ENCODE measurements at places on chromosomes 3 and 15. TPM values are rescaled to one million over a fixed set of nuclear protein-coding genes. Genes with fewer than 3 reads are reported as not detected.

Gene FHIT
- total RNA-seq = 40.6 TPM

Gene POPDC2
- 2.6 TPM for total RNA-seq

Gene DNAJC19
- total RNA-seq = 45.0 TPM

Gene GOLGA6L7
- total RNA-seq = not detected

Gene KCNAB1
- total RNA-seq = not detected

Gene PPP1R14D
- total RNA-seq = not detected

Gene FETUB
- total RNA-seq = not detected

Gene SYNM
- total RNA-seq = 0.68 TPM

Gene IFT80
- 26.7 TPM for total RNA-seq

Gene ADPGK
- 79.9 TPM for total RNA-seq

Gene SQOR
- total RNA-seq = 92.6 TPM

Gene ENTPD3
- total RNA-seq = not detected

Data from T-helper 2 cell treated with Interferon-gamma antibody and Interleukin-4, amounts not matched to agents 100 ng/mL and 5 ng/mL, for 36 hours (primary cell).